ENCODE measurements at places on chromosomes 7 and 10. TPM values are rescaled to one million over a fixed set of nuclear protein-coding genes. Genes with fewer than 3 reads are reported as not detected.

The PIK3CG gene
- total RNA-seq, result 3.5 TPM

The FAM25G gene
- total RNA-seq, result not detected

The A1CF gene
- total RNA-seq, result not detected

The OR2A12 gene
- total RNA-seq, result not detected

The SLIT1 gene
- 0.72 TPM for total RNA-seq

The HELLS gene
- total RNA-seq, result 39.9 TPM

The AKR1C4 gene
- not detected for total RNA-seq

DNA sequence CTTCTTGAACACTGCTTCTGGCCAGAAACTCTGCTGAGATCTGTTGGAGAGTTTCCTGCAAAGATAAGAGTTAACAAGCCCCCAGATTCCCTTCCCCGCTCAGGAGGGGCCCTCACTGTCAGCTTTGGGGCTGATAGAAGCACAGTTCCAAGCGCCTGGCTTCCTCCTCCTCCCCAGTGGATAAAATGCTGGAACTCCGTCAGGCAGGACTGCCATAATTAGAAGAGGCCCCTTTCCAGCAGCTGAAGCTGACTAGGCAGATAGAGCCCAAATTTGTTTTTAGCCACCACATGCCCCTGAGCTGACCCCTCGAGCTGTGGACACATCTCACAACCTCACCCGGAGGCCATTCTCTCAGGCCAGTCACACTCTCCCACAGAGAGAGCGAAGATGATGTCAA is 89.4 kb downstream of the TBXAS1 start:
- peak; percentile 47 for DNase-seq

- peak; percentile 68 for DNase-seq
These were observed 757 bp upstream of the PALS2 start for GRCh38 chr7:24572393-24572996.

GRCh38 chr10:5491477-5491876 is 7.9 kb downstream of the CALML5 start:
- no peak for DNase-seq

- DNase-seq, result no peak
These were observed 184.6 kb downstream of the KCNMA1 start for GRCh38 chr10:77452952-77453564.

DNA sequence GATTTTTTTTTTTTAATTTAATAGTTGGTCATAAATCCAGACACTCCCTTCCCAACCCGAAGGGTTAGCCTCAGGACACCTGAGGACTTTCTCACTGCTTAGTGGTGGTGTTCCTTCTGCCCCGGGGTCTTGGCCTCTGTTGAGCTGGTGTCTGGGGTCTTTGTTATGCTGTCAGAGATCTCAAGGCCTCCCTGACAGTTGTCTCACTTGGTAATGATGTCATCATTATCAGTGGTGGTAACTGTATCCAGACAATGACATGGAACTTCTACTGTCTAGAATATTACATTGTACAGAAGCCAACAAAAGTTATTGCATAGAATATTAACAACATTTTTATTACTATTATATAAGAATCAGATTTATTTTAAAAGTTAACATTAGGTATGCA is 32.9 kb downstream of the PPP2R2D start:
- DNase-seq, result no peak

- no peak for DNase-seq
These were observed 168.1 kb downstream of the KLF6 start for GRCh38 chr10:3616880-3617279.

- DNase-seq, result no peak
These were observed 162.2 kb upstream of the SLC25A13 start for GRCh38 chr7:96484091-96484490.

GRCh38 chr7:101058355-101058754 is 26.9 kb upstream of the TRIM56 start:
- DNase-seq, result peak; percentile 82

DNA sequence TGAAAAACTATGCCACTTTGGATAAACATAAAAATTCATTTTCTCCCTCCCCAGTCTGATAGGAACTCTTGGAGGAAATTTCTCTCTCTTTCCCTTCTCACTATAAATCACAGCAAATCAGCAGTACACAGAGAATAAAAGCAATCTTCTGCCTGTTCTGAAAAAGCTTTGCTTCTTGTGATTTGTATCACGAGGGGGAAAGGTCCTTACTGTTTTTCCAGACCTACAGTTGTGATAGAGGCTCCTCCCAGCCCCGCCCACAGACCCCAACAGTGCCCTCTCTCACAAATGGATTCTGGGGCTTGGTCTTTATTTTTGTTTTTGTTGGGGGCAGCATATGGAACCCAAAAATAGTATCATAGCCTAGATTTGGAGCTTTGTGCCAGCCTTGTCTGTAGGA is 12.2 kb downstream of the FOXK1 start:
- no peak for DNase-seq

GRCh38 chr10:124367414-124367813 is 51.3 kb downstream of the OAT start:
- no peak for DNase-seq

- peak; percentile 21 for DNase-seq
These were observed 6.9 kb downstream of the MMD2 start for GRCh38 chr7:4951903-4952636.

DNA sequence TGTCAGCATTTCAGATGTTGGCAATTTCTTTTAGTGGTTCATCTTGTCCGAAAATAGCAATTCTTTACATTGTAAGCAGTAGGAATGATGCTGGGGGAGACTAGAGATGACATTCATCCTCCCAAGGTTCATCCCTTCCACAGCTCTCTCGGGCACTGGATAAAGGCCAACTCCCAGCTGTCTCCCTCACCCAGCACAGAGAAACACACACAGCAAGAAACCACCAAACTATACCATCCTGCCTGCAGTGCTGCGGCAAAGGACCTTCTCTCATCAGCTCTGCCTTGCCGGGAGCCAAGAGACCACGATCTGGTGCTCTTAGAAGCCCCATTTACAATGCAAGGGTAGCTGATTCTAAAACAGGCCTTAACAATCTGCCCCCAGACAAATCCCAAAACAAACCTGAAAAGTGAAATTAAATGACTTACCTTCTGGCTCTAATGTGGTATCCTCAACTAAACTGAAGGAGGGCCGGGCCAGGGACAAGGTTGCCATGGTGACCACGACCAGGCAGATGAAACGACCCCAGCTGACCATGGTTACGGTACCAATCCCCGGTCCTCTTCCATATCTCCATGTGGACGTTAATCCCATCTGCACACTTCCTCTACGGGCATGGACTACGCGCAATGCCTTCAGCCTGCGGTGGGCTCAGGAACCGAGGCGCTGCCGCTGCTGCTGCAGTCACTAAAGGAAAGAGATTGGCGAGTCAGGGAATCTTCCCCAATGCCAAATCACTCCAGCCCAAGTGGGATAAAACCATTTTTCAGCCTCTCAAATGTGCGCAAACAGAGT is 4.8 kb downstream of the FGFR2 start:
- DNase-seq, result no peak

- no peak for DNase-seq
These were observed 5.3 kb upstream of the KCNIP2 start for GRCh38 chr10:101848894-101849351.

- peak; percentile 40 for DNase-seq
These were observed 212.7 kb upstream of the FAM3C start for GRCh38 chr7:121608785-121609184.

DNA sequence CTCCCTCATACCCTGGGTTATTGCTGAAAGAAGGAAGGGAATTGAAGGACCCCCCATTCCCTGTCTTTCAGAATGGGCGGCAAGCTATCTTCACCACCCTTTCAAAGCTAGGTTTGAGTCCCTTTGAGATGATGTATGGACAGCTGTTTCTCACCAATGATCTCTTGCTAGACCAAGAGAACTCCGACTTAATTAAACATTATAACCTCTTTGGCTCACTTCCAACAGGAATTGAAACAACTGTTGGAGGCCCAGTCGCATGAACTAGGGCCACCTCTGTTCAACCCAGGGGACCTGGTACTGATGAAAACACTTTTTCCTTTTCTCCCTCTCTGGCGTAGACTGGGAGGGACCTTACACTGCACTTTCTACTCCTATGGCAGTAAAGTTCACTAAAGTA is 110.6 kb downstream of the ITGB8 start:
- no peak for DNase-seq

- no peak for DNase-seq
These were observed 12.6 kb downstream of the PTER start for GRCh38 chr10:16449454-16449853.
